ENCODE measurements at places on chromosomes 2 and 18.

DNA sequence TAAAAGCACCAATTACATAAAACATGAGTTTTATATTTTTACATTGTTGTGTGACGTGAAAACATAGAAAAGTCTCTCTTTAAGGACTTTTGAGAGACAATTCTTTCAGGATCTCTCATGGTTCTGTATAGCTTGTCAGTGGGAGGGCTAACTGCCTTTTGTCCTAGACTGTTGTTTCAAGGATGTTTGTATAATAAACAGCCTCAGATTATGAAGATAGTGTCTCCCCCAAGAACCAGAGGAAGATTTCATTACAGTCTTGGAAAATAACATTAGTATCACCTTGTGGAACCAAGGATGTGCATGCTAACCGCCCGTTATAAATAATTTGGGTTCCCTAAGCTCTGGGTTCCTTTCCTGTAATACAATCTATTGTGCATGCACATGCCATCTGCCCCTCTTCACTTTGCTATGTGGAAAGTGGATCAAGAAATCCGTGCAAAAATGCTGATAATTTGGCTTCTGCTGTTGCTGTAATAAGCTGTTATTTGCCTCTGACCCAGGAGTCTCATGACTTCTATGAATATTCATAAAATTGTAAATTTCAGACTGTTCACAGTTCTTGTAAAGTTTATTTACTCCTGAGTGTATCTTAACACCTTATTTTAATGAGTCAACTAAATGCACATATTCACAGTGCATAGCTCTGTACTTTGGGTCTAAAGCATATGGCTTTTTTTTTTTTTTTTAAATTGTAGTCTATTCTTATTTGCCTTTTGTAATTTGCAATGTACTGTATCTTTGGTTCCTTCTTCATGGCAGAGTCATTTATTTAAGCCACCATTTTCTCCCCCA lies 265.5 kb downstream of the PTH2R start:
- H3K27ac ChIP-seq = no peak overlapping the region
- no peaks in the 10 kb centered on the region for H3K27me3 ChIP-seq
- H3K4me3 ChIP-seq = no peak overlapping the region
- H3K36me3 ChIP-seq = no peaks in the 10 kb centered on the region

GRCh38 chr2:23069923-23070322 lies 315.1 kb upstream of the KLHL29 start:
- H3K36me3 ChIP-seq = no peaks in the 10 kb centered on the region
- H3K4me3 ChIP-seq = no peak overlapping the region
- no peak overlapping the region for H3K27ac ChIP-seq
- no peaks in the 10 kb centered on the region for H3K27me3 ChIP-seq
- no peaks in the 10 kb centered on the region for H3K4me1 ChIP-seq
- no peak for DNase-seq

DNA sequence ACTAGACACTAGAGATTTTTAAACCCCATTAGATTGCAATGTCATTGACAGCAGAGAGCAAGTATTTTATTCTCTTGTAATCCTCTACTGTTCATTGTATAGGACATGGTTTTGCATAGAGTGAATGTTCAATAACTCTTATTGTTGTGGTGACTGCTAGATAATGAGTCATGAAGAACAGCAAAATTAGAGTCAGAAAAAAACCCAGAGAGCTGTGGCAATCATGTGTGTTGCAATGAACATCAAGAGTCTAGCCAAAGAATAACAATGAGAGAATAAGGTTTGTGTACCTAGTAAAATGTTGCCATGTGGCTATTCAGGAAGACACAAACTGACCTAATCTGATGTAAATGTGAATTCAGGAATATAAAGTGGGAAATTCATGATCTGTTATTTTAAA lies 684.0 kb downstream of the DSC3 start:
- no peaks in the 10 kb centered on the region for H3K36me3 ChIP-seq
- no peak overlapping the region for H3K4me3 ChIP-seq
- no peak overlapping the region for H3K27ac ChIP-seq
- H3K27me3 ChIP-seq = no peaks in the 10 kb centered on the region
- H3K4me1 ChIP-seq = peaks cover 19% of the 10 kb centered on the region

DNA sequence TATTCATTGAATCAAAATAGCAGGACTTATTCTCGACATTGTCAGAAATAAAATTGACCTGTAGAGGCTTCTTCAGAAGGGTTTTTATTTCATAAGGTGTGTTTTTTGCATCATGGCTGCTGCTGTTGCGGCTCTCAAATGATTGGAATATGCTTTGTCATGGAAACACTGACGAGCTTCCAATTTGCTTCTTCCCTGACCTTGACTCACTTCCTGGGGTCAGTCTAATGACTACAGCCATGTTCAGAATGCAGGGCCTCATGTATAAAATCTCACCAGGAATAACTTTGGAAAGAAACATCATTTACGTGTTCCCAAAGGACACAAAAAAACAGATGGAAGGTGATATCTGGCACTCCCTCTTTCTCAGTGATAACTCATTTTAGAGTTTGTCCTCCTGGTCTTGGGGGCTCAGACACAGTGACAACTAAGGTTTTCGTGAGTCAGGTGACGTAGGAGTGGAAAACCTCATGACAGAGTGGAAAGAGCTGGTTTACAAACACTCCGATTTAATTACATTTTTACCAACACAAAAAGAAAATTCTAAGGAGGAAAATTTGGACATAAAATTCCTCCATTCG lies 467.0 kb upstream of the RAB12 start:
- peaks cover 5% of the 10 kb centered on the region for H3K36me3 ChIP-seq
- DNase-seq = no peak
- H3K27ac ChIP-seq = no peak overlapping the region
- no peak overlapping the region for H3K4me3 ChIP-seq

- no peak overlapping the region for H3K27ac ChIP-seq
- no peaks in the 10 kb centered on the region for H3K36me3 ChIP-seq
- peaks cover 17% of the 10 kb centered on the region for H3K4me1 ChIP-seq
- H3K27me3 ChIP-seq = no peaks in the 10 kb centered on the region
- DNase-seq = no peak
Measured at GRCh38 chr2:184558713-184559464, 39.4 kb upstream of the ZNF804A start.

- H3K4me3 ChIP-seq = no peak overlapping the region
- no peaks in the 10 kb centered on the region for H3K27me3 ChIP-seq
- no peak for DNase-seq
- no peaks in the 10 kb centered on the region for H3K36me3 ChIP-seq
- H3K27ac ChIP-seq = no peak overlapping the region
Measured at GRCh38 chr18:74963820-74964446, 245.0 kb downstream of the PTGR3 start.

DNA sequence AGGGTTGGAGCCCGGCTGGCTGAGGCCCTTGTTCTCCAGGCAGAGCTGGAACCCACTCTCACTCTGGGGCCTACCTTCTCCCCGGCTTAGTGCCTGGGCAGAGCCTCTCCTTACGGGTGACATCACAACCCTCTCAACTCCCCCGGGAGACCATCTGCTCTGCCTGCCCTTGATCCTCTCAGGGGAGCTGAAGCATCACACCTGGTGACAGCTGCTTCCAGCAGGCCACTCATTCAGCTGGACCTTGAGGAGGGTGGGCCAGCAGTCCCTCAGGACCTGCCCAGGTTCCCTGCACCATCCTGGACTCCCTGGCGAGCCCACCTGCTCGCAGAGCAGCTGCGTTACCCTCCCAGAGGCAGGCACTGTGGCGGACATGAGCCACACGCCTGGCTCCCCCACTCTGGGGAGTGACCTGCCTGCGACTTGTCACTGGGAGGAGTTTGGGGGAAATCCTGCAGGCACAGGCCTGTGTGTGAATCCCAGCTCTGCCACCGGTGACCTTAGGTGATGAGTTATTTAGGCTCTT lies 13.1 kb downstream of the HS6ST1 start:
- H3K27me3 ChIP-seq = no peaks in the 10 kb centered on the region
- no peaks in the 10 kb centered on the region for H3K36me3 ChIP-seq
- no peak for DNase-seq
- H3K4me1 ChIP-seq = peaks cover 49% of the 10 kb centered on the region
- H3K27ac ChIP-seq = peak overlapping the region; percentile 97

DNA sequence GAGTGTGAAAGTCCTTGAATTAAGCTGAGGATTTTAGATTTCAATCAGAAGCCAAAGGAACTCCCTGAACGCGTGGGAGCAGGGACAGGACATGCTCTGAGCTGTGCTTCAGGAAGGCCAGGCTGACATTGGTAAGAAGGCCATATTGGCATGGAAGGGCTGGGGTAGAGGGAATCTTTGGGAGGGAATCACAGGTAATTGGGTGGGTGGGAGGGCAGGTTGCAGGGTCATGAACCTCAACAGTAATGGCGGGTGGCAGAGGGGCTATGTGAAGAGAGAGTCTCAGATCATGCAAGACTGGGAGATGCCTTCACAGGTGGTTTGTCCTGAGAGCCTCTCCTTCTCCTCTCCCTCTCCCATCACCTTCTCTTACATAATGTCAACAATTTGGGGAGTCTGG lies 18.6 kb upstream of the CELF4 start:
- H3K36me3 ChIP-seq = no peaks in the 10 kb centered on the region
- H3K4me1 ChIP-seq = no peaks in the 10 kb centered on the region
- no peak overlapping the region for H3K4me3 ChIP-seq
- DNase-seq = no peak
- H3K27ac ChIP-seq = no peak overlapping the region

GRCh38 chr2:164252568-164253287 lies 368.6 kb downstream of the GRB14 start:
- H3K36me3 ChIP-seq = no peaks in the 10 kb centered on the region
- no peak overlapping the region for H3K4me3 ChIP-seq
- no peak overlapping the region for H3K27ac ChIP-seq
- no peak for DNase-seq
- no peaks in the 10 kb centered on the region for H3K4me1 ChIP-seq

DNA sequence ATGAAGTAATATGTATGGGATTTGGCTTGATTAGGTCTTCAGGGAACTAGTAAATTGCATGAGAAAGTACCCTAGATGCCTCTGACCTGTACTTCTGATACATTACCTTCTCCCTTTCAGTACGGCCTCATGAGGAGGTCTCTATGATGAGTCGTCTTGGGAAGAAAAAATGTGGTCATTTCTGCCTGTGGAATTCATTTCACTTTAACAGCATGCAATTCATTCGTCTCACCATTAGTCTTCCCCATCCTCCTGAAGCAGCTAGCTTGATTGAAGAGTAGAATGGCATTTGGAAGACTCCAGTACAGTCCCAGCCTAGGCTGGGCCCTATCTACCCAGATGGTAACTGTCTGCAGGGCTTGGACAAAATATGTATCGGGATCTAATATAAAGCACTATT lies 52.2 kb downstream of the TMX3 start:
- no peak overlapping the region for H3K4me3 ChIP-seq
- no peak for DNase-seq
- no peaks in the 10 kb centered on the region for H3K27me3 ChIP-seq
- H3K27ac ChIP-seq = no peak overlapping the region
- H3K4me1 ChIP-seq = no peaks in the 10 kb centered on the region
- H3K36me3 ChIP-seq = no peaks in the 10 kb centered on the region

GRCh38 chr2:27921880-27922547 lies 31.5 kb downstream of the BABAM2 start:
- no peaks in the 10 kb centered on the region for H3K27me3 ChIP-seq
- 0 out of 2 replicates have a peak, but pooled peaks cover 3% of the 10 kb centered on the region for H3K36me3 ChIP-seq
- no peak for DNase-seq
- H3K27ac ChIP-seq = peak overlapping the region; percentile 53
- no peak overlapping the region for H3K4me3 ChIP-seq
- H3K4me1 ChIP-seq = peaks cover 16% of the 10 kb centered on the region
